Left forelimb (tissue), 1 donor: ENCODE measurements at places on chromosomes 6 and 20.

- no peak for DNase-seq
Measured at GRCh38 chr20:47204008-47204849, 152.3 kb downstream of the ZMYND8 start.

GRCh38 chr20:18263723-18264122, 24.6 kb upstream of the ZNF133 start:
- DNase-seq = no peak

GRCh38 chr6:14874975-14875480, 370.8 kb upstream of the JARID2 start:
- DNase-seq = no peak

DNA sequence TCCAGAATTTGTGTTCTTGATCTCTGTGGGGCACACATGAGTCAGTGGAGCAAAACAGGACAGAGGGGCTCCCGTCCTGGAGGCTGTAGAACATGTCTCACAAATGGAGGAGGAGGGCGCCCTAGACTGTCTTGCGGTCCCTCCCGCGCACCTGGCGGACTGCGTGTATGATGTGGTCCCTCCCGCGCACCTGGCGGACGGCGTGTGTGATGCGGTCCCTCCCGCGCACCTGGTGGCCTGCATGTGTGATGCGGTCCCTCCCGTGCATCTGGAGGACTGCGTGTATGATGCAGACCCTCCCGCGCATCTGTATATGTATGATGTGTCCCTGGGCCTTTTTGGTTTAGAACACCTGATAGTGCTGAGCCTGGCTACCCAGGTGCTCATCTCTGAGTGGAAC, 158.9 kb upstream of the RIN2 start:
- no peak for DNase-seq

DNA sequence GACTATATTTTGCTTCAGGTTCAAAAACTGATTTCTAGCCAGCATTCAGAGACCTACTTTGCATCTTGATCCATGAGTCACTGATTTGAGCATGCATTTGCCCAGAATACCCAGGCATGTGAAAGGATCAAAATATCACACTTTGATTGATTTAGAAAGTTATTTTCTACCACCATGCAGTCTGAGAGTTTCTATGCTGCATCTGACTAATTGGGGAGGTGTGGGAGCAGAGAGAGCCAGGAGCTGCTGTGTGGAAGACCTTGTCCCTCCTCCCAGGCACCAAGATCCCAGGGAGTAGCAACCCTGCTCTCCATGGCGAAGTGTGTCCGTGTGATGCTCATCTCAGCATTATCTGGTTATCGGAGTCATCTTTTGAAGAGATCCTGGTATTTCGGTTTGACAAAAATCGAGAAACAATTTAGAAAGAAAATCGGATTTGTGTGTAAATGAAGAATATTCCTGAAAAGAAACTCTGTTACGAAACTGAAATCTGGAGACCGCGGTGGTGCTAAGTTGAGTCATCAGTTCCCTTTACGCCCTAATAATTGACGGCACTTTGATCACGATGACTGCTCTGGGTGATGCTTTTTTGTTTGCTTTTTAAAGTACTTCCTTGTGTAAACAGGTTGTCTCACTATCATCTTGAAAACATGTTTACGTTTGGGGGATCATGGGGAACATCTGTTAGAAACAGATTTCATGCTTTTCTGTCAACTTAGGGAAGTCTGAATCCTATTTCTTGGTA, 193.4 kb downstream of the BACH2 start:
- DNase-seq = no peak
